Pulmonary artery endothelial cell (primary cell): ENCODE measurements at places on chromosomes 2 and 18. TPM values are rescaled to one million over a fixed set of nuclear protein-coding genes. Genes with fewer than 3 reads are reported as not detected.

COL4A3 gene
- total RNA-seq, result 0.04 and 0.26 TPM in 2 replicates

DSC2 gene
- under 0.01 and 0.13 TPM in 2 replicates for total RNA-seq

RGPD3 gene
- total RNA-seq, result 0.18 and 0.20 TPM in 2 replicates

IGFBP2 gene
- total RNA-seq, result 15.8 and 60.4 TPM in 2 replicates

FEV gene
- not detected in 2 replicates for total RNA-seq

DUSP2 gene
- total RNA-seq, result 0.42 and 0.53 TPM in 2 replicates

CHST9 gene
- total RNA-seq, result not detected in 2 replicates

HOXD12 gene
- not detected in 2 replicates for total RNA-seq

MRPL44 gene
- 39.0 and 43.7 TPM in 2 replicates for total RNA-seq

RESP18 gene
- total RNA-seq, result not detected in 2 replicates

GPR39 gene
- total RNA-seq, result 0.04 TPM in 1 of 2 replicates, not detected in the other

NR4A2 gene
- total RNA-seq, result 0.07 and 0.11 TPM in 2 replicates

CROCC2 gene
- total RNA-seq, result not detected in 2 replicates

SCYGR4 gene
- not detected in 2 replicates for total RNA-seq

RAPGEF4 gene
- 5.3 and 6.1 TPM in 2 replicates for total RNA-seq

SOS1 gene
- 13.3 and 18.6 TPM in 2 replicates for total RNA-seq

STK39 gene
- 3.9 and 5.1 TPM in 2 replicates for total RNA-seq

IL36G gene
- not detected in 2 replicates for total RNA-seq

ACMSD gene
- not detected in 2 replicates for total RNA-seq

CD8A gene
- not detected in 2 replicates for total RNA-seq

ANKRD53 gene
- total RNA-seq, result 0.14 and 0.20 TPM in 2 replicates

FBXO36 gene
- total RNA-seq, result 0.63 and 2.0 TPM in 2 replicates

PROKR1 gene
- not detected in 2 replicates for total RNA-seq

CAPN14 gene
- 0.07 TPM in 1 of 2 replicates, not detected in the other for total RNA-seq

GNLY gene
- total RNA-seq, result not detected in 2 replicates

STK36 gene
- 11.5 and 15.8 TPM in 2 replicates for total RNA-seq

ASB18 gene
- not detected in 2 replicates for total RNA-seq

SS18 gene
- total RNA-seq, result 75.2 and 92.8 TPM in 2 replicates

SRD5A2 gene
- not detected in 2 replicates for total RNA-seq

LHCGR gene
- not detected in 2 replicates for total RNA-seq

IL1R2 gene
- 0.13 TPM in 1 of 2 replicates, not detected in the other for total RNA-seq

PTPRM gene
- total RNA-seq, result 30.7 and 59.0 TPM in 2 replicates

RNMT gene
- 14.3 and 15.5 TPM in 2 replicates for total RNA-seq

CLK1 gene
- 79.0 and 94.0 TPM in 2 replicates for total RNA-seq

PPP1R1C gene
- total RNA-seq, result 0.07 TPM in 1 of 2 replicates, not detected in the other

APCDD1 gene
- 0.04 and 0.20 TPM in 2 replicates for total RNA-seq

OSR1 gene
- not detected in 2 replicates for total RNA-seq

EFEMP1 gene
- total RNA-seq, result 3,607 and 5,886 TPM in 2 replicates

SERPINB3 gene
- total RNA-seq, result not detected in 2 replicates

NT5C1B gene
- total RNA-seq, result not detected in 2 replicates

SPHKAP gene
- not detected in 2 replicates for total RNA-seq

B3GNT7 gene
- total RNA-seq, result 0.26 and 0.49 TPM in 2 replicates

GKN2 gene
- total RNA-seq, result not detected in 2 replicates
